Stimulated activated CD4-positive, alpha-beta T cell treated with anti-CD3 and anti-CD28 coated beads, Interleukin-15, amount 100 ng/mL, for 1 hour (primary cell): ENCODE measurements at places on chromosomes 3 and 15.

GRCh38 chr3:156535162-156535627 is 19.7 kb downstream of the SSR3 start:
- no peak for DNase-seq

DNA sequence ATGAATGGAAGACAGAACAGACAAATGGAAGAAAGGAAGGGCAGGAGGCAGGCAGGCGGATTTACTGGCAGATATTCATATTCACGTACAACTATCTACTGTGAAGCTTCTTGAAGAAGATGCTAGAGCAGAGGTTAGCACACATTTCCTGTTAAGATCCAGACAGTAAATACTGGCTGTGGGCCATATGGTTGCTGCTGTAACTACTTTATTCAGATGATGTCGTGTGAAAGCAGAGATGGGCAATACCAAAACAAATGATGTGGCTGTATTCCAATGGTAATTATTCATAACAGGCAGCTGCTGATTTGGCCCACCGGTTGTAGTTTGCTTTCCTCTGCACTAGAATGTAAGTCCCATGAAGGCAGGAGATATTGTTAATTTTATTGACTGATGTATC is 115.7 kb upstream of the PRTG start:
- DNase-seq: no peak

DNA sequence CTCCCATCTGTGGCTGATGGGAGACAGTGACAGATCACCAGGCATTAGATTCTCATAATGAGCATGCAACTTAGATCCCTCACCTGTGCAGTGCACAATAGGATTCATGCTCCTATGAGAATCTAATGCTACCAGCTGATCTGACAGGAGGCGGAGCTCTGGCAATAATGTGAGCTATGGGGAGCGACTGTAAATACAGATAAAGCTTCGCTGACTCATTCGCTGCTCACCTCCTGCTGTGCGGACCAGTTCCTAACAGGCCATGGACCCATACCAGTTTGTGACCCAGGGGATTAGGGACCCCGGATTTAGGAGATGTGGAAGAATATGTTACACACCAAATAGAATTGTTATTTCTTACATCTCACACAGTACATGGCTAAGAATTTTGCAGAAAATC is 6.7 kb downstream of the ARGFX start:
- DNase-seq: no peak

DNA sequence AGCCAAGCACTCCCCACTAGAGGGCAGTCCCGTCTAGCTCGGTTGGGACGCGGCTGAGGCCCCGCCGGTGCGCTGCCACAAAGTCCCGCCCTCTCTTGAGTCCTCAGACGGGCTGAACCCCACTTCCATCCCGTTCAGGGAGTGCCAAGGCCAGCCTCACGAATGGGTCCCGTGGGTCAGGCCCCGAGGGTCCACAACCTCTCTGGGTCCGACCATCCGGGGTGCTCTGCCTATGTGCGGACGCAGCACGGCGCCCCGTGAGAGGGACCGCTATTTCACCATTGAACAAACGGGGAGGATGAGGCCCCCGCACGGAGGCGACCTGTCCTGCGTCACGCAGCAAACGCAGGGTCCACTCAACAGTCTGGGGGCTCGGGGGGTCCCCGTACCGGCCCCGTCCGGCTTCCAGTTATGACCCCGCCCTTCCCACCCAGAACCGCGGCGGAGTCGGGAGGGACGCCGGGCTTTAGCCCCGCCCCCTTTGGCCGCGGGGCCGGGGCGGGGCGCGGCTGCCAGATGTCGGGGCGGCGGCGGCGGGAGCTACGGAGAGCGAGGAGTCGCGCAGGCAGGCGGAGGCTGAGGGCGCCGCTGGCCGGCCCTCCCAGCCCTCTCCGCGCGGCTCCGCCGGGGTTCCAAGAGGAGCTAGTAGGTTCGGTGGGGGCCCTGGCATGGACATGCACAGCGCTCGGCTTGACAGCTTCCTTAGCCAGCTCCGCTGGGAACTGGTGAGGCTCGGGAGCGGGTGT is at the start of gene INKA1:
Gene INKA1, plus strand, starts transcription at position 543 of the 746 bp plus-strand sequence. Its CDS starts 132 bp downstream, at position 675.
- DNase-seq: peak; percentile 73

- DNase-seq: no peak
Observed at GRCh38 chr15:58369261-58369701, 62.5 kb upstream of the LIPC start.

GRCh38 chr3:106083854-106084253 is 215.0 kb upstream of the CBLB start:
- no peak for DNase-seq

- DNase-seq: no peak
Observed at GRCh38 chr15:72491768-72492167, 17.6 kb downstream of the ARIH1 start.

DNA sequence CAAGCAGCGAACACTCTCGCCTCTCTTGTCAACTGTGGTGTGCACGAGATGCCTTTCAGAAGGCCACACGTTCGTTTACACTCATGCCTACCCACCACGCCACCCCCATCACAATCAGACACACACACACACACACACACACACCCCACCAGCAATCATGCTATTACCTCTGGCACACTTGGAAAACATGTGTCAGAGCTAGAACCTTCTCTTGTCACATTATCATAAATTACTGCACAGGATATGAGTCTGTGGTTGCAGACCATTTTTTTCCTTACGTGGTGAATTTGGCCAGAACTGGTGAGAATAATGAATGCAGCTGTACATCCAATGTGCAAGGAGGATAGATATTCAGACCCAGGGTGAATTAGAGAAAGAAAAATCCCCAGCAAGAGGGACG is 52.4 kb downstream of the TRIM69 start:
- DNase-seq: peak; percentile 9

GRCh38 chr15:99305761-99306505 is 54.7 kb downstream of the LRRC28 start:
- DNase-seq: no peak

DNA sequence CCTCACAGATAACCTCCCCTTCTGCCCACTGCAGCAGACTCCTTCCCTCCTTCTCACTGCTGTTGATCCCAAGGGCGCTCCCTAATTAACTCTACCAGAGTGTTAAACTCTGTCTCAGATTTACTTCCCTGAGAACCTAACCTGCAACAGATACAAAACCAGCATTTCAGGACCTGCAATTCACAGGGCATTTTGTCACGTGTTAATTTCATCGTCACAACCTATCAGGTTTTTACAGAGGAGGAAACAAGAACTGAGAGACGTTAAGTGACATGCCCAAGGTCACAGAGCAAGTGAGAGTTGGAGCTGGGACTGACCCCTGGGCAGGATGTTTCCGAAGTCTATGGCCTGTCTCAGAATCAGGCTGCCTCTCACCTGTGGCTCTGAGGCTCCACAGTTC is 223.9 kb downstream of the UACA start:
- no peak for DNase-seq

DNA sequence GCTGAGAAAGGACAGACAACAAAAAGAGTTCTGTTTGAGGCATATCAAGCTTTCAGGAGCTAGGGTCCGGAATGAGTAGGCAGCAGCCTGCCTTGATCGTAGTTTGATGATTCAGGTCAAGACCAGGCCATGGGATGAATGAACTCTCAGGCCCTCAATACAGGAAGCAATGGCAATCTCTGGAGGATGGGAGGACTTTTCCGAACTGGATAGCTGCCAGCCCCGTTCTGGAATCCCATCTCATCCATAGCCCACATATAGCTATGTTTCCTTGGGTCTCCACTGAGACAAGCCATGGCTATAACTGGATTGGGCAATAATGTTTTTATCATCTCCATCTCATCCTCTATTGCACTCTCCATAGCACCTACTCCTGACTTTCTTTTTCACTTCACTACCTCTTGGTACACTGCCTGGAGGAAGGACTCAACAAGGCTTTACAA is 12.8 kb downstream of the AHSG start:
- no peak for DNase-seq

GRCh38 chr3:168112894-168113293 is 17.2 kb upstream of the GOLIM4 start:
- no peak for DNase-seq

DNA sequence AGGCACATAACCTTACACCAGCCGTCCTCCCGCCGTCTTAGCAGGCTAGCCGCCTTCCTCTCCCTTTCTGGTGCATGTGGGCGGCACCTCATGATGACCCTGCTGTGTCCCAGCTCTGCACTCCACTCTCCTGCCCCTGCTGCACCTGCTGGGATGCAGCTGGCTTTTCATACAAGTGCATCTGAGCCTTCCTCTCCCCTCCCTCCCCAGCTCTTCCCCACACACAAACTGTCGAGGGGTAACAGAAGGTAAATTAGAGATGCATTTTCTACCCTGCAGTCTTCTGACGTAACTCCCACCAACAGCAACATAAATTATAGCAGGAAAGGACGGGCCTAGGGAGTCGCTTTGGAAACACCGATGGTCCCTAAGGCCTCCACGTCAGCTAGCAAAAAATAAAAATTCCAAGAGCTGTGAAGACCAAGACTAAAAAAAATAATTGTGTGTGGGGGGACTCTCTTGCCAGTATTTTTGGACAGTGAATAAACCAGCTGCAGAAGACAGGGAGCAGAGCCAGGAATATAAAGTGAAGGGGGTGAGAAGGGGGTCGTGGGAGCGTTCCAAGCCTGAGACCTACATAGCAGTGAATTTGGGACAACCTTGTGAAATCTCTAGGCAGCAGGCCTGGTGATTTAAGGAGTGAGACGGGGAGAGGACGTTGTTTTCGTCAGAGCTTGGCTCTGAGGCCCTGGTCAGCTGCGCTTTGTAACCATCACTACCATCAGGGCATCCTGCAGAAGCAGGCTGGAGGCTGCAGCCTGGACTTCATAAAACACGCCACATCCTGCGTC is 216.2 kb downstream of the ADAMTS17 start:
- no peak for DNase-seq
